ENCODE measurements at places on chromosomes 2 and 18.
A peak's percentile ranks its signal among the peaks of the same experiment; 100 is the strongest.

DNA sequence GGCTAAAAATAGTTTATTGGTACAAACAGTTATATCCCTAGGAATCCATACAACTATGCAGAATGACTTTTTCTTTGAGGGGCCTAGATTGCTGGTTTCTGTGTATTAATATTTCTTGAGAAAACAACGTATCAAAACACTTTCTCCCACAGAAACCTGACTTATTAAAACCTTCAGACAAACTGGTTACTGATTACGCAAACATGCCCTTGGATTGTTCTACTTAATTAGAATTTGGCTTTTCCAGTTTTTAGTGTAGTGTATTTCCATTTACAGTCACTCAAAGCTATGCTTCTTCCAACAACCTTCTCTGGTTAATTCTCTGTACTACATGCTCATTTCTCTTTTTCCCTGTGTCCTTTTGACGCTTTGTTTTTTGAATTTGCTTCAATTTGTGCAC, 20.0 kb downstream of the VAPA start:
- no peak for DNase-seq

GRCh38 chr2:18149660-18150246, 271.3 kb downstream of the KCNS3 start:
- DNase-seq = no peak

GRCh38 chr2:211434773-211435172, 878.4 kb downstream of the CPS1 start:
- DNase-seq = no peak

GRCh38 chr2:43879261-43879660, 40.5 kb downstream of the ABCG8 start:
- DNase-seq = no peak

DNA sequence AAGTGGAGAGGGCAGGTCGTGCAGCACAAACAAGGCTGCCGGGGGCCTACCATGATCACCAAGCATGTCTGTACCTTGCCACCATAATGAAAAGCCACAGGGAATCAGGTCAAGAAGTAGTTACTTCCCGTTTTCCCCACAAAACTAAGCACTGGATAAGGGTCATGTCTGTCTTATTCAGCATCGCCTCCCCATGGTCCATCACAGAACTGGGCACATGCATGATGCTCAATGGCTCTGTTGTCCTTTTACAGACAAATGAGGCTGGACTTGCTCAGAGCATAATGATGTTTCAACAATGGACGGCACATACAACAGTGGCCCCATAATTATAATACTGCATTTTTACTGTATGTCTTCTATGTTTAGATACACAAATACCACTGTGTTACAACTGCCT, 27.5 kb downstream of the REEP1 start:
- no peak for DNase-seq

GRCh38 chr2:19806591-19806990, 95.2 kb downstream of the TTC32 start:
- DNase-seq = no peak

- no peak for DNase-seq
Observed at GRCh38 chr2:11567631-11568031, 33.8 kb downstream of the GREB1 start.

DNA sequence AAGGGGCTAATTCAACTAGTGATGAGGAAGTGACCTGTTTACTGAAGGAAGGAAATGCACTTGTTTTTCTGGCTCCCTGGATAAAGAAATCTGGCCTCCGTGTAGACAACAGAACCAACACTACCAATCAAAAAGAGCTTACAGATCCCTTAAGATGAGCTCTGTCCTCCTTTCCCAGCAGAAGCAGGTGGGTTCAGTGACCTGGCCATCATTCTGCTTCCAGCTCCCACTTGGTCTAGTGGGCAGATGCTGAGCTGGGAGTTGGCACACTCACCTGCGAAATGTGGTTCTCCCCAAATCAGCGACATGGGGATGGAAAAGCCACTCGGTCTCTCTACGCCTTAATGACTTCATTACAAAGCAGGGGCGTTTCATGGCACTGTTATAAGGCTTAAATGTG, 132.6 kb downstream of the AFF3 start:
- no peak for DNase-seq

DNA sequence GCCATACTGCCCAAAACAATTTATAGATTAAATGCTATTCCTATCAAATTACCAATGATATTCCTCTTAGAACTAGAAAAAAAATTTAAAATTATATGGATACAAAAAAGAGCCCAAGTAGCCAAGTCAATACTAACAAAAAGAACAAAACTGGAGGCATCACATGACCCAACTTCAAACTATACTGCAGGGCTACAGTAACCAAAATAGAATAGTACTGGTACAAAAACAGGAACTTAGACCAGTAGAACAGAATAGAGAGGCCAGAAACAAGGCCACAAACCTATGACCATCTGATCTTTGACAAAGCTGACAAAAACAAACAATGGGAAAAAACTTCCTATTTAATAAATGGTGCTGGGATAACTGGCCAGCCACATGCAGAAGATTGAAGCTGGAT, 86.1 kb upstream of the KYNU start:
- no peak for DNase-seq

GRCh38 chr2:82964341-82964740, 1494.7 kb downstream of the SUCLG1 start:
- DNase-seq = no peak

DNA sequence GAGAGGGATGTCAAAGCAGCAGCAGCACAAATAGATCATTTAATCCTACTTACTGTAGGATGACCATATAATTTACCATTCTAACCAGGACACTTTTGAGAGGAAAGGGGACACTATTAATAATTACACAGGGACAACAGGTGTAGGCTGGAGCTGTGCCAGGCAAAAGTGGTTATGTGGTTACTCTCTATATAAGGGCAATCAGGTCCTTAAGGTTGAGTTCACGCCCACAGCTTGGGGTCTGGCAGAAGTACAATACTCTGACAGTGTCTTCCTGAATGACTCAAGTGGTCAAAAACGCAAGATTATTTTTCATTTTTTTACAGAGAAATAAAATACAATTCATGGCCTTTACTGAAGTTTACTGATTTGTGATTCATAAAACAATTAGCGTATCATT, 2.8 kb downstream of the PREPL start:
- DNase-seq = peak; percentile 38

DNA sequence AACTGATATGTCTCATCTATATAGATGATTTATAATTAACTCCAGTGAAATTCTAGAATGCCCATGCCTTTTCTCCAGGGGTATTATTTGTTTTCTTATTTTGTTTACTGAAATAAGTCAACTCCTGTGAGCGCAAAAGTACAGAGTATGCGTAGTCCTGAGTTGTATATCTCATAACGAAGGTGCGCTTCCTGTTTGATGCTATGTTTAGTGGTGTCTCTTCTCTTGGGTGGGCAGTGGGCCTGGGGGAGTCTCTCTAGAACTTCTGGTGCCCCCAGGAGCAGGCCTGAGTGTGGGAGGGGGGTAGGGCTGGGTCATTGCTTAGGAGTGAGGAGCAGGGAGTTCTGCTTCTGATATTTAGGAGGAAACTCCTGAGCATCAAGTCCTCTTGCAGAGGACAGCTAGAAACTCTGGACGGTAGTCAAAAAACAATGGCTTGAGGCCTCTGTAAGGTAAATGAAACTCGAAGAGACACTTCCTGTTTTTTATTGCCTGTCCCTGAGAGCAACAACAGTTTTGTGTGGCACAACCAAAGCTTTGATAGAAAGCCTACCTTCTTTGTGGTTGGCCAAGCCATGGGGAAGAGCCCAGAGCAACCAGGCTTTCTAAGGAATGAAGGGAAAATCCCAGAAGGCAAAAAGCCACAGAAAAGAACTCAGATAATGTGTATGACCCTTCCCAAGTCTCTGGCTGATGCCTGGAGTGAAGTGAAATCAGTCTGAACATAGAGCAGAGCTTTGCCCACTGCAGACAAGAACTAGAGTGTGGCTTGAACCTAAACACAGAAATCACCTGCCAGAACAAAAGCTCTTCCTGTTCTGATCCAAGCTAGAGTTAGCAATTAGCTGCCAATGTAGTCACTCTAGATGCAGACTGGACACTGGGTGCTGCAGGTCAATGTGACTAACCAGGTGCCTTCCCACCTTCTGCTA, 8.5 kb upstream of the SP140L start:
- no peak for DNase-seq

All from activated gamma-delta T cell treated with anti-CD3 and anti-CD28 coated beads, Interleukin-2, amount 50 U/mL, for 16 hours (primary cell).